Myocyte (in vitro differentiated cells): ENCODE measurements at places on chromosomes 5 and 9. TPM values are rescaled to one million over a fixed set of nuclear protein-coding genes. Genes with fewer than 3 reads are reported as not detected.

PGM5 gene
- total RNA-seq, result 1.2 and 2.2 TPM in 2 replicates

DNA sequence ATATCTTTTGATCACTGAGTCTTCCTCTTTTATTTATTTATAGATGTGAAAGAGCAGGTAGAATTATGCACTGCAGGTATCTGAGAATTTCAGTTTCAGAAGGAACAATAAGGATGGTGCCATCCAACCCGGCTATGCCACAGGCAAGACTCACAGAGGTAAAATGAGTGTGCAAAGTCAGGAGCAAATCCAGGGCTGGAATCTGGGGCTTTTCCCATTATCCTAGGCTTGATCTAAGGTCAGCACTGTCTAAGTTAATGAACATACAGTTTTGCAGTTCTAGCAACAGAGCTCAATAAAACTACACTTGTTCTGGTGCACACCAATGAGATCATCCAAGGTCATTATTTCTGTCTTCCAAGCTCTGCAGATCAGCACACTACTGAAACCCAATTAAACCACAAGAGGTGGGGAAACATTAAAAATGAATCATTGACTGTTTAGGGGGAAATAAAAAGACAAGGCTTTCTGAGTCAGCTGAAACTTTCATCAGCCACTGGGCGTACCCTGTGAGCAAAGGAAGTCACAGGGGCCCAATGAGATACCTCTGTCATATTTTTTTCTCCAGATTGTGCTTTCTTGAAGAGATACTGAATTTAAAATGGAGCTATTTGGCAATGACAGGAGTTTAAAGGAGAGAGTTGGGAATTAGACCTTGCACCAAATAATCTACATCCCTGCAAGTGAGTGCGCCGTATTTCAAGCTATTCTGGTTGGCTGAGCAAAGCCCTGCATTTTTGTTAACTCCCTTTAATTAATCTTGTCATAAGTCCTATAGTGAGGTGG is 662.2 kb upstream of the ZNF608 start:
- peak; percentile 85 for DNase-seq

IL4 gene
- total RNA-seq, result not detected in 2 replicates

GGTA1 gene
- total RNA-seq, result not detected in 2 replicates

GRCh38 chr9:21549890-21550289 is 67.8 kb upstream of the IFNE start:
- DNase-seq, result no peak
